ENCODE measurements at places on chromosomes 6 and 20.

DNA sequence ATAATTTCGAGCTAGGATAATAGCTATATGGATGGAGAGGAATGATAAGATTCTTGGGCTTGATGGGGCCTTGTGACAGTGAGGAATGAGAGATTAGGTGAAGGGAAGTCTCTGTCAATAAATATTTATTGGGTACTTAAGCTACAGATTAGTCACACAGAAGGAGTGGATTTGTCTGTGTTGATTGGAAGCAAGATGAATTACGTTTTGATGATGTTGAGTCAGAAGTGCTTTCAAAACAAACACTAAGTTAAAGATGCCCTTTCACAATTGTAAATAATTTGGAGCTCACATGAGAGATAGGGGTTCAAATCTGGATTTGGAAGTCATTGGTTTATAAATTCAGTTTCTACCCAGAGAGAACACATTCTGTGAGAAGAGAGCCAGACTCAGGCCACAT lies 834.2 kb downstream of the KIF16B start:
- DNase-seq: no peak

- DNase-seq: no peak
Observed at GRCh38 chr6:29995340-29995777, 53.0 kb downstream of the HLA-A start.

DNA sequence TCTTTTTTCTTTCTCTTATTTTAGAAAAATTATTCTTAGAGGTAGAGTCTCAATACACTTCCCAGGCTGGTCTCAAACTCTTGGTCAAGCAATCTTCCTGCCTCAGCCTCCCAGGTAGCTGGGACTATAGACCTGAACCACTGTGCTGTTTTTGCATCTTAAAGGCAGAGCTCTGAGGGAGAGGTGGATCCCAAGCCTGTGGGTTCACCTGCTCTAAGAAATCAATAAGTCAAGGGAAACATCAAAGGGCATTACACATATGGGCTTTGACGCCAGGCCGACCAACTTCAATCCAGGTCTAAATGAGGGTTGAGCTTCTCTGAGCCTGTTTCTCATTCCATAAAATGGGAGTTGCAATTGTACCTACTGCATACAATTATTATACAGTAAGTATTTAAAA lies 223.9 kb downstream of the LY86 start:
- DNase-seq: no peak

DNA sequence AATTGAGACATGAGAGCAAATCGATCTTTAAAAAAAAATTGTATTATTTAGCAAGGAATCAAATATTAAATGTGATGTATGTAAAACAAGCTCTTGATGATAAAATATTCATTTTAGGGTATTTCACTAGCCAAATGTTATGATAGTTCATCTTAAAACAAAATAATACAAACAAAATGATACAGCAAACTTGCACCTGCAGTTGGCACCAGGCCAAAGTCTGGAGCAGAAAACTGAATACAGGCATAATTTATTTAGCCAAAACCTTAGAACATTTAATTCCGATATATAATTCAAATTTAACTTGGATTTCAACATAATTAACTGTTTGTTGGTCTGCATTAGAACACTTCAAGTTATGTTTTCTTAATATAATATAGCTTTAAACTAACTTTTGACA lies 60.9 kb downstream of the EPHA7 start:
- DNase-seq: no peak

GRCh38 chr6:15909290-15910070 lies 219.4 kb upstream of the MYLIP start:
- DNase-seq: no peak

DNA sequence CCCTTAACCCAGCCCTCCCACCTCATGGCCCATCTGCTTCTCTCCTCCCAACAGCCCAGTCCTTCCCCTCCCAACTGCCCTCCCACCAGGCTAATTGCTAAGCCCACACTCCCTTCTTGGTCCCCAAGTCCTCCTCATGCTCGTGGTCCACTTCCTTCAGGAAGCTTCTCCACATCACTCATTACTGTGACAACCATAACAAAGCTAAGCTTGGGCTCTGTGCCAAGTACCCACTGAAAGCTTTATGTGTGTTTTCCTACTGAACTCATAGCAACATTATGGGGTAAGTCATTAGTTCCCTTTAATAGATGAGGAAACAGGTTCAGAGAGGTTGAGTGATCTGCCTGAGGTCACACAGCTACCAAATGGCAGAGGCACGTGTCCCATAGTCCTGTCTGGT lies 16.2 kb downstream of the FRS3 start:
- no peak for DNase-seq

DNA sequence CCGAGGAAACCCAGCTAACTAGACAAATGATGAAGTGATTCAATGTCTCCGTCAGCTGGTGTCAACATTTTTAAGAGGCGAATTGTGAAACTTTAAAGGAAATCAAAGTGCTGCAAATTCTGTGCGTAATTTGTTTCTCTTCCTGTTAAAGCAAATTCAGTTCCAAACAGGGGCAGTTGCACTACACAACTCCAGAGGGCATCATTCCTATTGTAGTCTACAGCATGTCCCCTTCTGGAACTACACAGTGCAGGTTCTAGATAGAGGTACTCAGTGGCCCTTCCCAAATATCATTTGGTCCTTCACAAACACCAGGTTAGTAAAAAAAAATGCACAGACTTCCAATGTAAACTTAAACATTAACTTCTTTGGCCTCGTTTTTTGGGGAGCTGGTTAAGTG lies 38.3 kb upstream of the SMLR1 start:
- no peak for DNase-seq

GRCh38 chr20:25738198-25738597 lies 41.5 kb upstream of the ZNF337 start:
- DNase-seq: no peak

DNA sequence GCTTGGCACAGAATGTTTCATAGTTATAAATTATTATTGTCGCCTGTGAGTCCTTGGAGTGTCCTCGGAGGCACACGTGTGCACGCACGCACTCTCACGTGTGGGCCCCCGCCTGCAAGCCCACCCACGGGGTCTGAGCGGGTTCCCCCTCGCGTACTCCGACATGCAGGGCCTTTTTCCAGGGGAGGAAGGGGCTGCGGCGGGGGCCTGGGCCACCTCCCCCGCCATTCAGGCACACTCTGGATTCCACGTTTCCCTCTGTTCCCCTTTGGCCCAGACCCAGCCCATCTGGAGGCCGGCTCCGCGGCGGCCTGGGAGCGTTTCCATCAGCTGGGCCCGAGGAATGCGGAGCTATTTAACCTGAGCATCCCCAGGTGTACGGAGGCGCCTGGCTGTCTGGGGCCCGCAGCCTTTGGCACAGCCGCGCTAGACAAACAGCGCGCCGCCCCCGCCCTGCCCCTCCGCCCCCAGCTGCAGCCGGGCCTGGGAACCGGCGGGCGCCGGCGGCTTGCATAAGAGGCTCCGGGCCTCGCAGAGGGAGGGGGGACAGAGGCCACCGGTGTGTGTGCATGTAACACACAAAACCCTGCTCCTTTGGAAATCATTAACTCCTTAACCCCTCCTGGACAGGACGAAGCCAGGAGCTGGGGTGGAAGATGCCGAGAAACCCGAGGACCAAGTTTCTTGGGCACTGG lies 3.3 kb downstream of the ID1 start:
- no peak for DNase-seq

GRCh38 chr20:7601431-7601830 lies 338.8 kb downstream of the HAO1 start:
- no peak for DNase-seq

- DNase-seq: no peak
Observed at GRCh38 chr6:44373787-44374186, 13.7 kb upstream of the CDC5L start.

- DNase-seq: no peak
Observed at GRCh38 chr20:20174089-20174835, 121.9 kb downstream of the CFAP61 start.

GRCh38 chr6:15283986-15284361 lies 38.1 kb downstream of the JARID2 start:
- no peak for DNase-seq

DNA sequence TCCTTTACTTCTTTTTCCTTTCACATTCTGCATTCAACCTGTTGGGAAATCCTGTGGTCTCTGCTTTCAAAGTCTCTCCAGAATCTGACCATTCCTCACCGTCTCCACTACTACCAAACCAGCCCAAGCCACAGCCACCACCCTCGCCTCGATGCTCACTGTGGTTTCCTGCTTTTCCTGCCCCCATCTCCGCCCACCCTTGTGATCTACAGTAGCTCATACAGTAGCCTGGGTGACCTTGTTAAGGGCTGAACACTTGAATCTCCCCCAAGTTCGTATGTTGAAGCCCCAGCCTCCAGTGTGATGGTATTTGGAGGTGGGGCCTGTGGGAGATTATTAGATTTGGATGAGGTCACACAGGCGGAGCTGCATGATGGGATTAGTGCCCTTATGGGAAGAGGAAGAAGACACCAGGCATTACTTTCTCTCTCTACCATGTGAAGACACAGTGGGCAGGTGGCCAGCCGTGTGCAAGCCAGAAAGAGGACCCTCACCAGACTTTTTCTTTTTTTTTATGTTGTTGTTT lies 189.0 kb upstream of the UST start:
- no peak for DNase-seq

DNA sequence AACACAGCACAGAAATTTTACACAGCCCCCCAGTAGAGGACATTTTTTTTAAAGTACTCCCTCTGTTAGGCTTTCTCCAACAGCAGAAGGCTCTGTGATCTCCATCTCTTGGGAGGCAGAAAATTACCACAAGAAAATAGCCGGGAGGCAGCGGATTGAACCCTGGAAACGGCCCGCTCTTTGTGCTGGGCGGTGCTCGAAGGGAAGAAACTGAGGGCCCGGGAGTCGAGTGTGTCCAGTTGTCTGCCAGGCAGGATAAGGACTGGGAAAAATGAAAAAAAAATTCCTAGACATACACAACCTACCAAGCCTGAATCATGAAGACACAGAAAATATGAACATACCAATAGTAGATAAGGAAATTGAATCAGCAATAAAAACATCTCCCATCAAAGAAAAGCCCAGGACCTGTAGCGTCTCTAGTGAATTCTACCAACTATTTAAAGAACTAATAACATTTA lies 31.5 kb downstream of the POM121L2 start:
- no peak for DNase-seq

DNA sequence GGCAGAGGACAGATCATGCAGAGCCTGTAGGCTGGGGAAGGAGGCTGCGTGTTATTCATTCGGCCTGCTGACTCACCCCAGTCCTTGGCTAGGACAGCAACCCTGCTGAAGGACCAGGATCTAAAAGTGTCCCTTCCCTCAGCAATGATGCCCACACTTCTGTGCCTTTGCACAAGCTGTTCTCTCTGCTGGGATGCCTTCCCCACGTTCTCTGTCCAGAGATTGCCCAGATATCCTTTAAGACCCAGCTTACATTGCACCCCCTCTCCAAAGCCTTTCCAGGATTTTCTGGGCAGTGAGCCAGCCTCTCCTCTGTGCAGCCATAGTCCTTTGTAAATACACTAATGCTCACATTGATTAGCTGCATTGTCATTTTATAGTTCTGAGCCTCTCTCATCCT lies 99.3 kb upstream of the CHD6 start:
- no peak for DNase-seq

DNA sequence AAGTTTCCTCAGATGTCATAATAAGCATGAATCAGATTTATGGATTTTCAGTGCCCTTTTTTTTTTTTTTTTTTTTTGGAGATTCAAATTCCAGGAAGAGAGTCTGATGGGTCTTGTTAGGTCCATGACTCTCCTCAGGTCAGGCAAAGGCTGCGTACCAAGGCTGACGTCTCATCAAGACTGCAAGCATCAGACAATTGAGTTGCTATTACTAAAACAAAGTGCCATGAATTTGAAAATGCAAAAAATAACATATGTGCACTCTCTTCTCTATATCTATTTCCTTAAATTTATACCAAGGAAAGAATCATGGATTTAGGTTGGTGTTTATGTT lies 134.7 kb downstream of the FAM83B start:
- DNase-seq: no peak

DNA sequence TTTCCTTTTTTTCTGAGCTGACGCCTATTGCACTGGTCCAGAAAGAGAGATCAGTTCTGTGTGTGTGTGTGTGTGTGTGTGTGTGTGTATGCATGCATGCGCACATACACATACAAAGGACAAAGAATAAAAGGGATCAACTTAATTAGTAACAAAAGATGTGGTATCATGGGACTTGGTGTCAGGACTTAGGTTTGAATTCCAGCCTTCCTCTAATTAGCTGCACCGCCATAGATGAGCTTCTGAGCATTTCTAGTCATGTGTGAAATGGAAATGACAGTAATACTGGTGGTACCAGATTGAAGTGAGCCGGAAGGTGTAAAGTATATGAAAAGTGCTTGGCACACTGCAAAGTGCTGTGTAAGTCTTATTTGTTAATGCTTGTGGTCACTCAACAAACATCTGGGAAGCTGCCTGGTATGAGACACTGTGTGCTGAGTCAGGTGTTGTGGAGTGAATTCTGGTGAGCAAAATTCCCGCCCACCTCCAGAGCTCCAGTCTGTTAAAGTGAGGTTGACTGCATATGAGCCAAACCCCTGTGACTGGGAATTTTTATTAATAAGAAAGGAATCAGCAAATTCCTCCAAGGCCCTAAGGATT lies 12.4 kb downstream of the DAAM2 start:
- no peak for DNase-seq

GRCh38 chr6:84019141-84019841 lies 14.3 kb upstream of the MRAP2 start:
- DNase-seq: no peak

DNA sequence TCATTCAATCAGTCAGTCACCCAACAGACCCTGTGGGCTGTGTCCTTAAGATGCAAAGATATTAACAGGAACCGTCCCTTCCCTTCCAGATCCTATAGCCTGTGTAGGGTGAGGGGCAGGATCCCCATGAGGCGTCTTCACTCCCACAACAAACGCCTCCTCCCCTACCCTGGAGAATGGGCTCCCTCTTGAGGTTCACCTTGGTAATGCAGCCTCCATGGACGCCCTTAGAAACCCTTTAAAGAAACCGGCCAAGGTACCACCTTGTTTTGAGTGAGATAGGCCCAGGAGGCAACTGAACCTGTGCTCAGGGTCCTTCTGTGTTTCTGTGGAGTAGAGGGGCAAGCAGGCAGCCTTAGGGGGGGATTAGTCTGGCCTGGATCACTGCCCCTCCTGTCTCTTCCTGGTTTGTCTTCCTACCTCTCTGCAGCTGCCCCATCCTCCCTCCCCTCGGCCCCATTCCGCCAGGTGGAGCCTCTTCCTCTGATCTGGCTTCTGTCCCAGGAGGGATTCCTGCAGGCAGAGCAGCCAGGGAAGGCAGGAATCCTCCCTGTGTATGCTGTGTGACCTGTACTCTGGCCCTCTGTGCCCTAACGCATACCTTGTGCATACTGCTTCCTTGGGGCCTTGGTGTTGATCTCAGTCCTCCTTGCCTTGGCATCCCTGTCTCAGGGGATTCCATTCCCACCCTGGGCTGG lies 6.6 kb upstream of the GUCA1A start:
- DNase-seq: peak; percentile 56
